ENCODE measurements at places on chromosomes 1 and 21.

DNA sequence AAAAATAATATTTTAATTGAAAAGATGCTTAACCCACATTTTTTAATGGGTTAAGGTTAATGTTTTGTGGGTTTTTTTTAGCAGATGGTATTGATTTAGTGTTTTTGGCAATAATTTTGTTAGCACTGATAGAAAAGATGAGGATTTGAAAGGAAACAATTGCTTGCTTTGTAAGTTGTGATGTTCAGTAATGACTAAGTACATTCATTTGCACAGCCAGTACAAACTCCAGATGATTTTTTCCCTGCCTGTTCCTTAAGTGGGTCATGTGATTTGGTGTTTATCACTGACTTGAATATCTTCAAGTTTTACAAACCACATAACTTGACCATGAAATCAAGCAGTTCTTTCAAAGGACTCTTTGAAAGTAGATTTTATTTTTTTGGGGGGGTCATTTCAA, 15.0 kb downstream of the DISP1 start:
- DNase-seq, result no peak

GRCh38 chr1:24805534-24806301, 60.5 kb downstream of the CLIC4 start:
- DNase-seq, result no peak

DNA sequence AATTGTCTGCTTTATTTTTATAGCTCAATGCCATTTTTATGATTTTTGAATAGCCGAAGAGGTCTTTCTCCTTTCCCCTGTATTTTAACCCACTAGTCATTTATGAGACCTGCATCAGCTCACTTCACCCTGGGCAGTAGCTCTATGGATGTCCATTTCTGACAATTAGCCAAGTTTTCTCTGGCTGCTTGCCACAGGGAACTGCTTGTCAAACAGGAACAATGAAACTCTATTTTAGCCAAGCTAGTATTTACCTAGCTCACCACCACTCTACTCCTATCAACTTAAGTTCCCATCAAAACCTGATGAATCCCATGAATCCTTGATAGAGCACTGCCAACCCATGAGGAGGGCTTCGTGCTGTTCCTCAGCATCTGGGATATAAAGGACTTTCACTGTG, 406.7 kb downstream of the RWDD3 start:
- no peak for DNase-seq

- no peak for DNase-seq
Observed at GRCh38 chr1:202639500-202639899, 70.8 kb downstream of the SYT2 start.
